ENCODE measurements at places on chromosomes 13 and 19.
A peak's percentile ranks its signal among the peaks of the same experiment; 100 is the strongest.

DNA sequence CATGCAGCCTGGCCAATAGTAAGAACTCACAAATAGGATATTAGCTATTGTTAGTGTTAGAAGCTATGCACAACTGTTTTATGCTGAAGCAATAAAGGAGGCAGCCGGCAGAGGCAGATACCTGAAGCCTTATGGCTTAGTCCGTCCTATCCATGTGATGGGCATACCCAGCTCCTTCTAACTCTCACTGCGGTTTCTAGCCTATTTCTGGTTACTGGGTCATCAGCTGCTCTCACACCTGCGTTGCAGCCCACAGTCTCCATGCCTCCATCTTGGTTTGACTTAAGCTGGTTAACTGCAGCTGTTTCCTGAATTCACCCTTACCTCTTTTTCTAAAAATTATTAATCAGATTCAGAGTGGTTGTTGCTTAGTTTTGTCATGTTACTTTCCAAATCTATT is 40.5 kb upstream of the CNMD start:
- DNase-seq: no peak

DNA sequence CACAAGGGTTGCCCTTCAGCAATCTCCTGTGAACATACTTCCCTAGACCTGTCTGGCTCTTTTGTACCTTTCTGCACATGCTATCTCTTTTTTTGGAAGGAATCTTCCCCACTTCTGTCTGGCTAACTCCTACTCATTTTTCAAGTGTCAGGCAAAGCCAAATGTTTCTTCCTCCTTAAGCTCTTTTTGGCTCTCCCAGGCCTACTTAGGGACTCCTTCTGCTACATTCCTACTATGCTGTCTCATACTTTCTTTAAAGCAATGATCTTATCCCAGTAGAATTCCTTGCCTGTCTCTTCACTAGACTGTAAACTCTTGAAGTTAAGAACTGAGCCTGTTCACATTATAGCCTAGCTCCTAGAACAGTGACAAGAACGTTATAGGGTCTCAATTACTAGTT is 114.9 kb upstream of the WASF3 start:
- DNase-seq: no peak

DNA sequence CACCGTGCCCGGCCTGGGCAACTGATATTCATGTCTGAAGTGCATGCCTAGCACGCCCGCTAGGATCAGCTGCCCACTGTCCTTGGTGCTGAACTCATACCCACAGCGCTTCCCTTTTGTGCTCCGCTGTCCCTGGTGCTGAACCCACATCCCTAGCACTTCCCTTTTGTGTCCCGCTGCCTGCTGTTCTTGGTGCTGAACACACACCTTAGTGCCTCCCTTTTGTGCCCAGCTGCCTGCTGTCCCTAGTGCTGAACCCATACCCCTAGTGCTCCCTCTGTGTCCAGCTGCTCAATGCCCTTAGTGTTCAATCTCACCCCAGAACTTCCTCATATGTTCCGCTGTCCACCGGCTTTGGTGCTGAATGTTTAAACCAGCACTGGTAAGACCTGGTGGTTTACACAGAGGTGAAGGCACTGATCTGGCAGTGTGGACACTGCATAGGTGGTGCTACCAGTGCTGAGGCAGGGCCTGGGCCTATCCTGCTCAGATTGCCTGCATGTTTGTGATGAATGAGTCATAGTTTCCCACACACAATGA is 26.3 kb upstream of the SIGLEC11 start:
- DNase-seq: peak; percentile 31

DNA sequence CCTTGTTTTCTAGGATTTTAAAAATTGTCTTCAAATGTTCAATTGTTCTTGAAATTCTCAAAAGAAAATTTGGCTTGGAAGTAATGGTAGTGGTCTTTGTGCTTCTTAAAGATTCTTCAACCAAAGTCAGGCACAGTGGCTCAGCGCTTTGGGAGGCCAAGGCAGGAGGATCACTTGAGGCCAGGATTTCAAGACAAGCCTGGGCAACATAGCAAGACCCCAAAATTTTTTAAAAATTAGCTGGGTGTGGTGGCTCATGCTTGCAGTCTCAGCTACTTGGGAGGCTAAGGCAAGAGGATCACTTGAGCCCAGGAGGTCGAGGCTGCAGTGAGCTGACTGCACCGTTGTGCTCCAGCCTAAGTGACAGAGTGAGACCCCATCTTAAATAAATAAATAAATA is 153.5 kb upstream of the ZNF507 start:
- DNase-seq: no peak

DNA sequence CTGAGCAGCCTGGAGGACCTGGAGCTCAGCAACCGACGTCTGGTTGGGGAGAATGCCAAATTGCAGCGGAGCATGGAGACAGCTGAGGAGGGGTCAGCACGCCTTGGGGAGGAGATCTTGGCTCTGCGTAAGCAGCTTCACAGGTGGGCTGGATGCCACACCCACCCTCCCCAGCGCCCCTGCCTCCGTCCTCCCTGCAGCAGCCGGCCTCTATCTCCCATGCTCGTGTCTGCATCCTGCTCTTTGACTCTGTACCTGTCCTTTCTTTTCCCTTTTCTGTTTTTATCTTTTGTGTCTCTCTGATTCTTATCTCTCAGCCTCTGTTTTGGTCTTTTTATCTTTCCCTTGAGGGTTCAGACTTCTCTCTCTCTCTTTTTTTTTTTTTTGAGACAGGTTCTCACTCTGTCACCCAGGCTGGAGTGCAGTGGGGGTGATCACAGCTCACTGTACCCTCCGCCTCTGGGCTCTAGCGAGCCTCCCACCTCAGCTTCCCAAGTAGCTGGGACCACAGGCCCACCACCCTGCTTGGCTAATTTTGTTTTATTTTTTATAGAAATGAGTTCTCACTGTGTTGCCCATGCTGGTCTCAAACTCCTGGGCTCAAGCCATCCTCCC is 10.1 kb downstream of the KASH5 start:
- DNase-seq: no peak

DNA sequence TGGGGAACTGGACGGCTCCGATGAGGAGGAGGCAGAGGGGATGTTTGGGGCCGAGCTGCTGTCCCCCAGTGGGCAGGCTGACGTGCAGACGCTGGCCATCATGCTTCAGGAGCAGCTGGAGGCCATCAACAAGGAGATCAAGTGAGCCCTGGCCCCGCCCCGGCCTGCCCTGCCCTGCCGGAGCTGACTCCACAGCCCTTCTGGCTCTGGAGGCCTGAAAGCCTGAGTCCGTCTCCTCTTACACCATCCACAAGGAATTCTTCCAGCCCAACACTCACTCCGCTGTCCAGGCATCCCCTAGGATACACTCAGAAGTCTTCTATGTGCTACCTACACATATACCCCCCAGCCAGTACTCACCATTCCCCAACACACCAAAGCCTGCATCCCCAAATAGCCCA is 17.4 kb downstream of the PPFIA3 start:
- no peak for DNase-seq

GRCh38 chr19:56116606-56117005 is 4.5 kb downstream of the ZNF787 start:
- no peak for DNase-seq

DNA sequence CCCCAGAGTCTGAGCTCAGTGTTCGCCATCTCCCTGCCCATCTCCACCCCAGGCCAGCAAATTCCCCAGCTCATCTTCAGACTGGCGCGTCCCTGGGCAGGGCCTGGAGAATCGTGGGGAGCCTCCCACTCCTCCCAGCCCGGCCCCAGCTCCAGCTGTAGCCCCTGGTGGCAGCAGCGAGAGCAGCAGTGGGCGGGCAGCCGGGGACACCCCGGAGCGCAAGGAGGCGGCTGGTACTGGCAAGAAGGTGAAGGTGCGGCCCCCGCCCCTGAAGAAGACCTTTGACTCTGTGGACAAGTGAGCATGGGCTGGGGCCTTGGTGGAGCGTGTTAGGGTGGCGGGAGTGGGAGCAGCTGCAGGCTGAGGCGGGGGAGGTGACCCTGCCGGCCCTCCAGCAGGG is 8.4 kb upstream of the PRR19 start:
- DNase-seq: no peak

- DNase-seq: no peak
Observed at GRCh38 chr19:8017808-8018207, 12.4 kb upstream of the ELAVL1 start.

- DNase-seq: no peak
Observed at GRCh38 chr13:100797921-100798320, 123.3 kb upstream of the TMTC4 start.

DNA sequence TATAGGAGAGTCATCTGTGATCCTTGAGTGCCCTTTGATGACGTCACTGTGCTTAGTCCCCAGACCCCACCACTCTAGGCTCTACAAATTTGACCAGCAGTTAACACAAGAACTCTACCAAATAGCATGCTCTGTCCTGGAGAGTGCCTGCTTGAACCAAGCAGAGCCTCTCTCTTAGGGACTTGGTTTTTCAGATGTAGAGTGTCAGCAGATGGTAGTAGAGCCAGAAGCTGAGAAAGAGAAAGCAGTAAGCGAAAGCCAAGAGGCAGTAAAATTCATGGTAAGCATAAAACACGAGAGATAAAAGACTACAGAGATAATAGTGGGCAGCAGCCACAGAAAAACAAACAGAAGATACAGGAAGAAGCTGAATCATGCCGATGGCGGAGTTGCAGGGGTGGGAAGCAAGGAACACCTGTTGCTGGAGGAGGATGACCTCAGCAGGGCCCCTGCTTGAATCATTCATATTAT is 193.3 kb downstream of the SLC7A1 start:
- no peak for DNase-seq

DNA sequence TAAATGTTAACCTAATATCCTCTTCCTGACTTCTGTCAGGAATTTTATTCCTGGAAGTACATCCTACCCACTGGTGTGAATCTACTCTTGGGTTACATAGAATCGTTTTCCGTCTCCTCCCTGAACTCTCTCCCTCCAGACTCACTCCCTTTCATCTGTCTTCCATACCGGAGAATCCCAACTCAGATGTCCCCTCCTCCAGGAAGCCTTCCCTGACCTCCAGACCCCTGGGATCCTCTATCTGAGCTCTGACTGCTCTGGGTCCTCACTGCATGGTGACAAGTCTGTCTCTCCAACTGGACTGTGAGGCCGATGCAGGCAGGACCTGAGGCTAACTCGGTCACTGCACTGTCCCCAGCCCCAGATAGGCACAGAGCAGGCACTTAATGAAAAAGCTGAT is 24.6 kb downstream of the OPA3 start:
- no peak for DNase-seq

- DNase-seq: no peak
Observed at GRCh38 chr13:44755872-44756271, 179.7 kb upstream of the TSC22D1 start.

DNA sequence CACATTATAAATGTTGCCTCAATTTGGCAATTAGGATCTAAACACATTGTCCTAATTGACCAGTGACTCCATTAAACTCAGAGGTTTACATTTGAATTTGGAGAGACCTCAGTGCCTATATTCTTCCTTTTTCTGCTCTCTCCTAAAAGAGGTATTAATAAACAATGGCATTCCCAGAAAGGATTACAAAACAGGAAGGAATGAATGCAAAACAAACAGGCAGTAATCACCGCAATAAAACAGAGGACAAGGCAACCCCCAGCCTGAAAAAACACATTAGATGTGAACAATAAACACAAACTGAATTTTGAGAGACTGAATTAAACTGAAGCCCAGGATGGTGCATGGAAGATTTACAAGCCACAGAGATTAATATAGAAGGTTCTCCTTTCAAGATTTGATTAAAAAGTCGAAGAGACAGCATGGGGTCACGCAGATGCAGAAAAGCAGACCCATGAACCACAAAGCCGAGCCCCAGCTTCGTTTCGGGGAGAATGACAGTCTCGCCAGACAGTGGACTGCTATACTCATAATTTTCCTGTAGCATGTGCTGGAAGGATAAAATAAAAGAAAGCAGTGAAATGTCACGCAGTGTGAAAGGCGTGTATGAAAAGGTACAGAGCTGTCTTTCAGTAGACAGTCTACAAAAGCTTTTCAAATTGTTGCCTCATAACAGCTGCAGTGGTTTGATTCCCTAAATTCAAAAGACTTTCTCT is 503.0 kb downstream of the LIG4 start:
- DNase-seq: no peak

- no peak for DNase-seq
Observed at GRCh38 chr19:55694241-55694655, 19.2 kb downstream of the EPN1 start.

DNA sequence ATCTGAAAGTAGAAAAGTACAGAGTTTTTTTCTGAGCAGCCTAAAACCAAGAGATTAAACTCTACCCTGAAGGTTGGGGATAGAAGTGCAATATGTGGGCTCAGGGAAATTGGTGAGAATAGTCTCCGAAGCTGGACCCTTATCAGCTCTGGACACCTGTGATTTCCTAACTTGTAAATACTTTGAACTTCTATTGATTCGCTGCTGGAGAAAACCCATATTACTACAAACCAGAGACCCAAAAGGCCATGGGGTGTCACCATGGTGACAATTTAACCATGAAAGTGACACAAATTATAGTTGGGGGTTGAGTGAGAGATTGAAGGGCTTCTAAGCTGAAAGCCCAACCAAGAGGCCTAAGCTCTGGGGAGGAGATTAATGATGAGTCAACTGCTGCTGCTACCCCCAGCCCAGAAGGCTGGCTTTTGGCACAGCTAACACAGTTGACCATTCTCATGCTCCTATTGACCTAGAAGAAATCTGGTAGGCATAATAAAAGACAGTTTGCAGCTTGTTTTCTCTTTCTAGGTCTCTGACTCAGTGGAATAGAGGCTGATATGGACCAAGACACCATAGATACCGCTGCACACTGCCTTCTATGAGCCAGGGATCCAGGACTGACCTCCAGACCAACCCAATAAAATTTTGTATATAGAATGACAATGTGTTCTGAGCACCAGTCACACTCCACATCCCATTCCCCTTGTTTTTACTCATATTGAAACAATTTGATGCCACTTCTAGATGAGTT is 131.9 kb upstream of the FNDC3A start:
- no peak for DNase-seq

- no peak for DNase-seq
Observed at GRCh38 chr19:36060430-36060829, 5.7 kb downstream of the WDR62 start.

DNA sequence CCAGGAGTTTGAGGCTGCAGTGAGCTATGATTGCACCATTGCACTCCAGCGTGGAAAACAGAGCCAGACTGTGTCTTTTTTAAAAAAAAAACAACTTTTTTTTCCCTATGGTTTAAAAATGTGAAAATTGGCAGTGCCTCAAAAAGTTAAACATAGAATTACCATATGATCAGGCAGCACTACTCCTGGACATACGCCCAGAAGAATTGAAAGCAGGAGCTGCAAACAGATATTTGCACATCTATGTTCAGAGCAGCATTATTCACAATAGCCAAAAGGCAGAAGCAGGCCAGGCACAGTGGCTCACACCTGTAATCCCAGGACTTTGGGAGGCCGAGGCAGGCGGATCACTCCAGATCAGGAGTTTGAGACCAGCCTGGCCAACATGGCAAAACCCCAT is 3.8 kb upstream of the RETN start:
- no peak for DNase-seq

All from stimulated activated CD8-positive, alpha-beta memory T cell treated with anti-CD3 and anti-CD28 coated beads, Interleukin-4, amount 100 ng/mL, for 4 hours (primary cell).